Left forelimb (tissue), 1 donor: ENCODE measurements at places on chromosomes 6 and 20.

- DNase-seq: no peak
These were observed 202.3 kb downstream of the RPS12 start for GRCh38 chr6:133016631-133017030.

GRCh38 chr20:10004900-10005299 is 29.9 kb upstream of the ANKEF1 start:
- DNase-seq: no peak

DNA sequence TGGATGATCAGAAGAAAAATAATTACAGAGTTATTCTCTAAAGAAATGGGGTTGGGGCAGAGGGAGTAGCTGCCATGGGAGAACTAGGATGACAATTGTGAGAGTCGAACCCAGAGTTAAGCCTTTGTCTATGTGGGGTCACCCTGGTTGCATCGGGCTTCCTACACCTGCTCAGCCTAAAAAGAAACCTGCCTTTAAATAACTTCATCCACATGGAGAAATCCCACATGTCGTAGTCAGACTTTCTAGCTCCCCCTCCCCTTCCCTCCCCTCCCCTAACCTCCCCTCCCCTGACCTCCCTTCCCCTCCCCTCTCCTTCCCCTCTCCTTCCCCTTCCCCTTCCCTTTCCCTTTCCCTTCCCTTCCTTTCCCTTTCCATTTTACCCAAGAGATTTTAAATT is 14.7 kb downstream of the VIP start:
- DNase-seq: no peak

GRCh38 chr6:31057426-31058003 is 47.2 kb downstream of the MUC22 start:
- no peak for DNase-seq

- DNase-seq: peak; percentile 59
These were observed 53.6 kb downstream of the JPH2 start for GRCh38 chr20:44133424-44133823.

DNA sequence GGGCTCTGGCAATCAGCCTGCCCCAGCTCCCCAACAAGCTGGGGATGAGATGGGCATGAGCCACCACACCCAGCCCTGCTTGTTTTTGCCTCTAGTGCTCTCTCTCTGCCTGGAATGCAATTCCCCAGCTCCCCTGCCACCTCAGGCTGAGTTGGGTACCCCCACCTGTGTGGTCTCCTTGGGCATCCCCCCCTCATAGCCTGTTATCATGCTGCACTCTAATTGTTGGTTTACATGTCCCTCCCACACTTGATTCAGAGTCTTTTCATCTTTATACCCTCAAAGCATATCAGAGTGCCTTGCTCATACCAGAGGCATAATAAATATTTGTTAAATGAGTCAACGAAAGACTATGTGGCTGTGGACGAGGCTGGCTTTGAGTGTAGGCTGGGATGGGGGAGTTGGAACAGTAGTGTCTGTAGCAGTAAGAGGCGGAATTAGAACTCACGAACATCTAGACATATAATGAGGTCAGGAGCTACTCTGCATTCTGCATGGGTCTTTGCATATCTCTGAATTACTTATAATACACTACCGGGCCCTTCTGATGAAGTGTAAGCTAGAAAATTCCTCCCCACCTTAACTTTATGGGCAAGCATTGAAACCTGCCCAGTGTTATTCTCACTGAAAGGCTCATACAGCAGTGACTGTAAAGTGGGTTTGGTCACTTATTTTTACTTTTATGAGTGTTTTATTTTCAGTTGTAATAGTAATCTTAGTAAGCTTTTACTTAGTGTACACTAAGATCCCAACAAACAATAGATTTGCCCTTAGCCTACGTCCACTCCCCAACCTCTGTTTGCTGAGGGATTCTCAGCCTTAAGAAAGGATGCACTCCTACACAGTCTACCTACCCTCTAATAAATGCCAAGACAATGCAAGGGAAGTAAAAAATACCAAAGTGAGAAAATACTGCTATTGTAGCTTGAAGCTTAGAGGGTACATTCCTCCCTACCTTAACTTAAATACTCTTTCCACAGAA is 58.7 kb downstream of the EDN1 start:
- no peak for DNase-seq

- DNase-seq: no peak
These were observed 41.6 kb upstream of the DSE start for GRCh38 chr6:116329156-116329555.

- no peak for DNase-seq
These were observed 19.4 kb upstream of the KCNK16 start for GRCh38 chr6:39341937-39342336.

GRCh38 chr6:112032728-112033127 is 21.2 kb upstream of the CCN6 start:
- no peak for DNase-seq

DNA sequence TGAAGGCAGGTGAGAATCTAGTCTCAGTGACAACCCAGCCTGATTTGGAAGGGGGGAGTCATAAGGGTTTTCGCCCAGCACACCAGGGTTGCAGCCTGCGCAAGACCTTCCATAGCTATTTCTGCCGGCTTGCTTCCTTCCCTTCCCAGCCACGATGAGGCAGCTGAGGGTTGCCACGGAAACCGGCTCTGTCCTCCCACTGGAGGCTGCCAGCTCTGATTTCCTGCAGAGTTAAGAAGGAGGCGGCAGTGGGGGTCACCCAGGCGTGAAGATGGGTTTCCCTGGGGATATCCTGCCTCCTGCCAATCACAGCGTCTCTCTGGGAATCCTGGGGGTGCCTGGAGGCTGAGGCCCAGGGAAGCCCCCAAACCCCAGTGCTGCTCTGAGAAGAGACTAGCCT is 23.1 kb upstream of the KCNB1 start:
- DNase-seq: no peak

- DNase-seq: no peak
These were observed 23.8 kb downstream of the TBC1D32 start for GRCh38 chr6:121310495-121310894.

GRCh38 chr20:63890616-63891015 is 4.3 kb upstream of the DNAJC5 start:
- no peak for DNase-seq

GRCh38 chr20:35698298-35699126 is 640 bp downstream of the NFS1 start:
- no peak for DNase-seq

DNA sequence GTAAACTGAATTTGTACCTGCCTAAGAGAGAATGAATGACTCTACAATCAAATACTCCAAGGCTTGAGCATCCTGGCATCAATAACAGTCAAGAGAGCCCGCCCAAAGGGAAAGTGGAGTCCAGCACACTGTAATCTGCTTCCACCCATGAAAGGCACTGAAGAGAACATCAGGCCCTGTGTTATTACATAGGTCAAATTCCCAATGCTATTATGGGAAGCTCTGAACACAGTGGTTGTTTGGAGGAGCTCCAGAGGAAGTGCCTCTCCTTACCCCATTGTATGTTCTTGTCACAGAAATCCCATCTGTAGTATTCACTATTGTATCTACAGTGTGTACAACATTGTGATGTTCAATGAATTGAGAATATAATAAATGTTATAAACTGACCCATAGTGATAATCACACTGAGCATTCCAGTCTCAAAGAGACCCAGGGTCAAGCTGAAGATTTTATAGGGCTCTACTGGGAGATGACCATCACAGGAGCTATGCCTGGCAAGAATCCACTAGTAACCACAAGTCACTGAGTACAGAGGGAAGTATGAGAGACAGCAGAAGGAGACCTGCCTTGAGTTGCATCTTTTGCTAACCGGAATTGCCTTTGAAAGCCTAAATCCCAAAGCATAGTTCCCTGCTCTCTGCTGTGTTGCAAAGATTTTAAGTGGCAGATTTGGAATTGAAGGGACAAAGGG is 446.7 kb downstream of the GJA1 start:
- DNase-seq: no peak

GRCh38 chr6:124434421-124434820 is 527.8 kb upstream of the RNF217 start:
- DNase-seq: no peak

DNA sequence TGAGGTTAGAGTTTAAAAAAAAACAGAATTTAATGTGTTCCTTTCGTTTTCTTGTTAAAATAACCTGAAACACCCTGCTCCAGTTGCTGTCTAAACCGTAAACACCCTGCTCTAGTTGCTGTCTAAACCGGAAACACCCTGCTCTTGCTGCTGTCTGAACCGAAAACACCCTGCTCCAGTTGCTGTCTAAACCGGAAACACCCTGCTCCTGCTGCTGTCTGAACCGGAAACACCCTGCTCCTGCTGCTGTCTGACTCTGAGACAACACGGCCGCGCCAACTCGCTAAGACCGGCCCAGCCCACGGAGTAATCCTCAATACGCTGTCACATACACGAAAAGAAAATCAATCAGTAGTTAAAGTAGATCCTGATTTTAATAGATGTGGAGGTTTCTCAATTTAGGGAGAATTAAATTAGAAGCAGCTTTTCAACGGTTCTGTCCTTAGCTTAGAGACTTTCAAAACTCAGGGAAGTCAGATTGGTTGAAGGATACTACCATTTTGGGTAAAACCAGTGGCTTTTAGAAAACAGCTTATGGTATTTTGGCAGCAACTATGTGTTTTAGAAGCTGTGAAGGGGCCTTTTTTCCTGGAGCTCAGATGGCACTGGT is 98.3 kb downstream of the RAMACL start:
- DNase-seq: no peak

DNA sequence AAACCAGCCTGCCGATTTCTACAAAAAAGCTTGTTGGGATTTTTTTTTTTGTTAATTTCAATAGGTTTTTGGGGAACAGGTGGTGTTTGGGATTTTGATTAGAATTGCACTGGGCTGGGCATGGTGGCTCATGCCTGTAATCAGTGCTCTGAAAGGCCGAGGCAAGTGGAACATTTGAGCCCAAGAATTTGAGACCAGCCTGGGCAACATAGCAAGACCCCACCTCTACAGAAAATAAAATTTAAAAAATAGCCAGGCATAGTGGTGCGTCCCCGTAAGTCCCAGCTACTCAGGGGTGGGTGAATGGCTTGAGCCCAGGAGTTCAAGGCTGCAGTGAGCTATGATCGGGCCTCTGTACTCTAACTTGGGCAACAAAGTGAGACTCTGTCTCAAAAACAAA is 40.5 kb upstream of the ASF1A start:
- no peak for DNase-seq

GRCh38 chr6:132961610-132962009 is 147.2 kb downstream of the RPS12 start:
- no peak for DNase-seq

- no peak for DNase-seq
These were observed 4.8 kb upstream of the DHX35 start for GRCh38 chr20:38957235-38957876.

DNA sequence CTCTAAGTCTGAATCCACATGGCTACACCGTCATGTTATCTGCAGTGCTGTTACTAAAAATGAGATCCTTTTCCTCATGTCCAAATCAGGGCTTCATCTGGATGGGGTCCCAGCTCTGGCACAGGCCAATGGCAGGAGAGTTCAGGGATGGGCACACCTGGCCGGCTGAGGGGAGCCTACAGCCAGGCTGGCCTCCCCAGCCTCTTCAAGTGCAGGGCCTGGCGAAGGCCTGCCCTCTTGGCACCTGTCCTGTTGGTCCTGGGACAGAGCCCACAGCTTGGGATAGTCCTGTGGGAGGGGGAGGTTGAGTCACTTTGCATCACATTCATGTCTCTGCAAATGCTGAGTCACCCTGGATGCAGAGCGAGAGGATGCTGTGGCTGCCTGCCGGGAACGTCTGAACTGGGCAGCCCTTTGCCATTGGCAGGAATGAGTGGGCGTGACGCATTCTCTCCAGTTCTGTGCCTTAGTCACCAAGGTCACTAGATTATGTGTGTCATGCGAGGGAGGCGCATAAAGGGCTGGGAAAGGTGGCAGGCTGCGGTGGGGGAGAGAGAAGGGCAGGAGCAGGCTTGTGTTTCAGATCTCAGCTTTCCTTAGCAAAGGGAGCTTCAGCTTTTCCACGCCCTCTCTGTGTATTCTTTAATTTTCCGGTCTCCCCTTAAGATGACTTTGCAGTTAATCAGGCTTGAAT is 223.2 kb upstream of the ECI2 start:
- no peak for DNase-seq

DNA sequence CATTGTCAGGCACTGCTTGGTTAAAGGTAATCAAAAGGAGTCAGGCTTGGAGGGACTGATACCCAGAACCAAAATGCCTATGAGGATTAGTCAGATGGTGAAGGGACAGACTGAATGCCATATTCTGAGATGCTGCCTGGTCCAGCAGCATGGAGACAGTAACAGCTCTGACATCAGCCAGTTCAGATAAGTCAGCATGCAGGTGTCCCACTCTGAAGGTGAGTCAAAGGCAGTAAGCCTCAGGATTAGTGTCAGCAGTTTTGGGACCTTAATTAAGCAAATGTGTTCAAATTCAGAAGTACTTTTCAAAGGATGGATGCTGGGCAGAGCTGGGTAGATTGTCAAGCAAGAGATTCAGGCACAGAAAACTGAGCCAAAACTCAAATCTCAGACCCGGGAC is 198.4 kb downstream of the RPS12 start:
- no peak for DNase-seq

DNA sequence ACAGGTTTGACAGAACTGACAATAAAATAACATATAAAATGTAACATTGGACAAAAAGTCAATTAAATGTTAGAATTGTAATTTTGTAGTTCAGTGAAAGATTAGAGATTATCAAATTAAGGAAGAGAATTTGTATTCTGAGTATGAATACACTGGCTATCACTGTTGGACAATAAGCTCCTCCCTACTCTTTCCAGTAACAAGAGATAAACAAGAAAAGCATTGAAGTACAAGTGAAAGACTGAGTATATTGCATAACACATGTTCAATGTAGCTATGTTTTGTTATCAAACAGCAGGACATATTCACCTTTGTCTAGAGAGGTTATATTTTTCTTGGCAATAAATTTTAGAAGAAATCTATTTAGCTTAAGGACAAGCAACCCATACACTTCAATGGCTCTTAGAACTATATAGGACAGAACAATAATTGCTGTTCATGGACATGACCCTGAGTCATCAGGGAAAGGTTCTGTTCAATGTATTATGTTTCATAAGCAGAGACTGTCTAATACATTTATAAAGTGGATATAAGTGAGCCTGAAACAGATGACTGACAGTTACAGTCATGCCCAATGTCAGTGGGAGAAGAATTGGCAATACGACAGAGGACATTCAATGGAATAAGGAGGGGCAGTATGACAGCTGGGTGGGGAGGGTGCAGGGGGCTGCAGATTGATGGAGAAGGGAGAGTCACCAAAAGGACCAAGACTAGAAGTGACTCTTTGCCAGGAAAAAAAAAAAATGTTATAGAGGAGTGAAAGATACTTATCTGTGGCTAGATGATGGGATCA is 520.4 kb downstream of the FRK start:
- no peak for DNase-seq

DNA sequence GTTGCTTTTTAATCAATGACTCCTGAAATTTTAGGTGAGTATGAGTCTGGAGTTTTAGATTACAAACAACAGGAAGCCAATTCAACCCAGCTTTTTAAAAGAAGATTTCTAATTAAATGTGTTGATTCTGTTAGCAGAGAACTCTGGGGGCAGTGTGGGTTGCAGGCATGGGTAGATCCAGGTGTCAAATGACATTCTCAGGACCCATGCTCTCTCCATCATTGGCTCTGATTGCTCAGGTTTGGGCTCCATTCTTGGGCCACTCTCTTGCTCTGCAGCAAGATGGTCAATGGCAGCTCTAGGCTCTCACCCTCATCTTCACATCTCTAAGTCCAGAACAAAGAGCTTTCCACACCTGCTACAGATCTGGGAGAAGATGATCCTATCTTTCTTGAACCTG is 463.7 kb downstream of the PREX1 start:
- DNase-seq: no peak

- DNase-seq: no peak
These were observed 24.4 kb upstream of the EDN1 start for GRCh38 chr6:12265791-12266190.
